ENCODE measurements at places on chromosomes 5 and 9.

- DNase-seq: no peak
These were observed 15.6 kb downstream of the TICAM2 start for GRCh38 chr5:115586525-115587146.

- no peak for DNase-seq
These were observed 310.8 kb downstream of the PDE4D start for GRCh38 chr5:59582746-59583145.

- no peak for DNase-seq
These were observed 184.1 kb downstream of the MARCHF11 start for GRCh38 chr5:15995341-15996052.

GRCh38 chr9:129150122-129150521 is 27.9 kb downstream of the IER5L start:
- no peak for DNase-seq

DNA sequence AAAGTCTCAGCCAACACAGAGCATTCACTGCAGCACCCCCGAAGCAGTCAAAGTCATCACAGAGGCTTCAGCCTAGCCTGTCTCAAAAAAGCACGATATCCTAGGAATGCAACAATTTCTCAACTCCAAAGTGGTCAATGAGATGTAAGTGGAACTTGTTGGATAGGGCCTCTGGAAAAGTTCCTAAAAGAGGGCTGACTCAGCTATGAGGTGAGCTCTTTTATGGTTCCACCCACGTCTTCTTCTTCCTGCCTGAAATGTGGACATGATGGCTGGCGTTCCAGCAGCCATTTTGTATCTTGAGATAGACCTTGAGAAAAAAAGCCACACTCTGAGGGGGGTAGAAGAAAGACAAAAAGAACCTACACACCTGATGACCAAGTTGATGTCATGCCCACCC is 32.5 kb upstream of the TRIO start:
- DNase-seq: no peak

DNA sequence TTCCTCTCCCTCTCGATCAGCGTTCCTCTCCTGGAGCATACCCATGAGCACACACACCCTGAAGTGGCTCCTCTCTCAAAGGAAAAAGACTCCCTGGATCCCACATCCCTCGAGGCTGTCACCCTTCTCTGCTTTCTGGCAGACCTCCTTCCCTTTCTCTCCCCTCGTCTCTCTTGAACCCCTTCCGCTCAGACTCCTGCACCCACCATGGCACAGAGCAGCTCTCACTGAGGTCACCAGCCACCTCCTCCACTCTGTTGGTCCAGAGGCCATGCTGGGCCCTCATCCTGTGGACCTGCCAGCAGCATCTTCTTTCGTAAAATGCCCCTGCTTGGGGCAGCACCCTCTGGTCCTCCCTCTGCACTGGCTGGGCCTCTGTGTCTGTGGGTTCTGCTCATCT is 5.7 kb downstream of the B4GALT7 start:
- DNase-seq: no peak

GRCh38 chr9:123376218-123377071 is 20.4 kb downstream of the CRB2 start:
- DNase-seq: no peak

- no peak for DNase-seq
These were observed 1.0 kb downstream of the FOCAD start for GRCh38 chr9:20684875-20685696.
